ENCODE measurements at places on chromosomes 7 and 10.
A peak's percentile ranks its signal among the peaks of the same experiment; 100 is the strongest.

DNA sequence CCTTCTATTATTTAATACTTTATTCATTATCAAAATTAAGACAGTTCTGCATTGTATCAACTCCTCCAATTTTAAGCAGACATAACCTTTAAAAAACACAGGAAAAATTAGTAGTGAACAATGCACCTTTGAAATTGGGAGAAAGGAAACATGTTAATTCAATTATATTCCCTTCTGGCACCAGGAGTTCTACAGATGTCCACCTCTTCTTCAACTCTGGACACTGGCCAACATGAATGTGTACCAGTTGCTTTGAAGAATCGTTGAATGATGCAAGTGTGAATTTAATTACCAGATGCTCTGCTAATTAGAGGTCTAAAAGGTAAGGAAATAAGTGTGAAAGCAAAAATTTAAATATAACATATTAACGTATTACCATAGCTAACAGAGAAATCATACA, 206.7 kb upstream of the IGFBP3 start:
- DNase-seq, result no peak

DNA sequence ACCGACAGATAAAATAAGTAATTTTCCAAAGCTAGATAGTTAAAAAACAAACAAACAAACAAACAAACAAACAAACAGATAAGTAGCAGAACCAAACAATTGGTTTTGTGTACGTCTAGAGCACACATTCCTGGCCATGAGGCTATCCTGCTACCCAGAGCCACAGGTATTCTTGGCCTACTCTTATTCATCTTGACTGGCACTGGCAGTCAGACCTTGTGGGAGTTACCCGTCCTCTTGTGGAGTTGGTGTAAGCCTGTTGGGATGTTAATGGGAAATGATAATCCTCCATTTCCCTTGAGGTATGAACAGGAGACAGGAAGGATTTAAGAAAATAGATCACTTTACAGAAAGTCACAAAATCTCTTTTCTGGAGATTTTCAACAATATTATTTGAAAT, 142.4 kb upstream of the MEOX2 start:
- no peak for DNase-seq

GRCh38 chr7:109893231-109893630, 1197.7 kb upstream of the LRRN3 start:
- DNase-seq, result no peak

GRCh38 chr7:128099204-128099671, 68.0 kb upstream of the LRRC4 start:
- DNase-seq, result no peak

DNA sequence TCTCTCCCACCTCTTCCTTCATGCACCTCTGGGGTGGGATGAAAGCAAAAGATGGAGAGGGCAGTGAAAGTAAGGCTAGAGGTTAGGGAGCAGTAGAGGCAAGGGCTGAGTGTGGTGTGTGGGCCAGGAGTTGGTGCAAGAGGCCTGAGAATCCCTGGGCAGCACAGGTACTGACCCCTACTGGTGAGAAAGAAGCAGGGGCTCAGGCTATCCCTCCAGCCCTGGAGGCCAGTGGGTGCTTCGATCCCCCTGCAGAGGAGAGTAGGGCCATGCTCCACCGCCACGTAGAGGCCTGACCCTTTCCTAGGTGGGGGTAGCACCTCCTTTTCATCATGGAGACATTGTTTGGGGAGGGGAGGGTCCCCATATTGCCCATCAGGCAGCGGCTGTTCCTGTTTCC, 9.8 kb downstream of the CDHR1 start:
- DNase-seq, result no peak

DNA sequence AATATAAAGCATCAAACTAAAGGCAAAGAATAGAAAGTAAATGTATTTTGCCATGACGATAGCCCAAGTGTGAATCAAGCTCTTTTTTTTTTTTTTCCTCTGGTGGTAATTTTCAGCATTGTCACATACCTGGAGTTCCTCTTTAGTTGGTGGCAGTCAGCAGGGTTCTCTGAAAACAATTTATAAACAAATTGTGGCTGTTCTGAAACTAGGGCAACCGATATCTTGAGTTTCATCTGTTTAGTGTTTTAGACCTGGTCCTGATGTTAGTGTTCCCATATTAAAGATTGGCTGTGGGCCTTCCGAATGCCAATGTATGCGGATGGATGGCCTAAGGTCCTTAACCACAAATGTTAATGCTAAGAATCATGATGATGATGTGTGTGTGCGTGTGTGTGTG, 713.1 kb downstream of the GATA3 start:
- DNase-seq, result peak; percentile 8

- DNase-seq, result no peak
These were observed 292.5 kb upstream of the SEMA3C start for GRCh38 chr7:81211204-81211933.

DNA sequence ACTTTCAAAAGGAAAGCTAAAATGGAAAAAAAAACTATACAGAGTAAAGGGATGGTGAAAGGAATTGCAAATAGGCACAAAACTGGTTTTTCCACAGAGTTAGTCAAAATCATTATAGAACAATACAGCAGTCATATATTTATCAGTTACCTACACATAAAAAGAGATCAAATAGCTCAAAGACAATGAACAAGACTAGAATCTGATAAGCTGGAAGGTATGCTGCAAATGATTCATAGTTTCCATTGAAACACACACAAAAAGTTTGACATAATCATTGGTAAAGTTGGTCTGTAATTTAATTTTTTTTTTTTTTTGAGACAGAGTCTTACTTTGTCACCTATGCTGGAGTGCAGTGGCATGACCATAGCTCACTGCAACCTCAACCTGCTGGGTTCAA, 92.4 kb upstream of the SGCE start:
- DNase-seq, result no peak

- no peak for DNase-seq
These were observed 91.1 kb downstream of the CPED1 start for GRCh38 chr7:121079425-121080169.

DNA sequence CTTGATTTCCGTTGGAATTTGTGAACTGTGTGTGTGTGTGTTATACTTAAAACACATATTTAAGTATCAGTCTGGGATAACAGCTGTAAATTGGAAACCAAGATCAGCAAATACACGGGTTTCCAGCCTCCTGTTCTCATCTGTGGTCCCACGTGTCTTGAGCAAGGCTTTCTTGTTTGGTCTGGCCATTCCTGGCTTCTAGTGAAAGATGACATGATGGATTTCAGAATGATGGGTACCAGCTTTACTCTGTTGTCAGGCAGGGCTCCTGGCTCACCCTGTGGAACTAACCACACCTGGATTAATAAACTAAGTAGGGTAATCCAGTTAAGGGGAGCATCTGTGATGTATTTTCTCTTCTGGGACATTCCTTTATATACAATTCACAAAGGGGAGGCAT, 346.2 kb upstream of the AOAH start:
- DNase-seq, result no peak

GRCh38 chr10:3699916-3700315, 85.1 kb downstream of the KLF6 start:
- no peak for DNase-seq

GRCh38 chr10:59954296-59954695, 47.9 kb upstream of the CCDC6 start:
- DNase-seq, result no peak

DNA sequence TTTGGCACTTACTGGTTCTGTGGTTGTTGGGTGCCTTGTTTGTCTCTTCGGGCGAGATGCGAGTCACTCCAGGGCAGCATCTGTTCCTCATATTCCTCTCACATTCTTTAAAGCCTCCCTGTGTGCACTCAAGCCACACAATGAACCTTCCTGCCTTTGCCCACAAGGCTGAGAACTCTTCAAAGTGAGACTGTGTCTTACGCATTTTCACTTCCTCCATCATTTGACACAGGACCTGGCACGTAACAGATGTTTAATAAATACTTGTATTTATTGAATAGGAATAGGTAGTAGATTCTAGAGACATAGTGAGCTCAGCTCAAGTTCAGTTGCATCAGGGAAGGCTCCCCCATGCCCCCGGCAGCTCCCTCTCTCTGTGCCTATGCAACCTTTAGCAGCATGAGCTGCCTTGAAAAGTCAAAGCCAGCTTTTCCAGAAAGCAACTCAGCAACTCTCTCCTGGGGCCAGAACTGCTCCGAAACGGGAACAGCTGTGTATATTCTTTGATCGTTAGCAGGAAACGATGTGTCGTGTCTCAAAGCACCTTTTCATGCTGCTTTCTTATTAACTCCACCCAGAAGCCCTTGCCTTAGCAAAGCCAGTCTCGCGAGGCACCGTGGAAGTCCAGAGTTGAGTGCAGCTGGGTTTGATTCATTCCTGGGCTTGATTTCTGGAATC, 97.5 kb downstream of the PFKFB3 start:
- peak; percentile 25 for DNase-seq

DNA sequence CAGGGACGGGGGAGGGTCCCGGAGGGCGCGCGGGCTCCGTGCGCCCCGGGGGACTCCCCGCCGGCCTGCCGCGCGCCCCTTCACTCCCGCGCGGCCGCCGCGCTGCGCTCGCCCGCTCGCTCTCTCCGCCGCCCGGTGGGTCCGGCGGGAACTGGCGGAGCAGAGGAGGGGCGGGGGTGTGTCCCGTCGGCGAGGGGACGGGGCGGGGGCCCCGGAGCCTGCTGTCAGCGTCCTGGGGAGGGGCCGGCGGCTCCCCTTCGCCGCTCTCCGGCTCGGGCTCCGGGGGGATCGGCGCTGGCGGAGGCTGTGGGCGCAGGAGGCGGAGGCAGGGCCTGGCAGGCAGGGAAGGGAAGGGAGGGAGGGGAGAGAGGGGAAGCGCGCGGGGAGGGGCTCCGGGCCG, at the start of gene SH3PXD2A:
Gene SH3PXD2A, minus strand, starts transcription at position 153 of the 400 bp plus-strand sequence. CDS start 310 bp downstream, outside the sequence.
- no peak for DNase-seq

DNA sequence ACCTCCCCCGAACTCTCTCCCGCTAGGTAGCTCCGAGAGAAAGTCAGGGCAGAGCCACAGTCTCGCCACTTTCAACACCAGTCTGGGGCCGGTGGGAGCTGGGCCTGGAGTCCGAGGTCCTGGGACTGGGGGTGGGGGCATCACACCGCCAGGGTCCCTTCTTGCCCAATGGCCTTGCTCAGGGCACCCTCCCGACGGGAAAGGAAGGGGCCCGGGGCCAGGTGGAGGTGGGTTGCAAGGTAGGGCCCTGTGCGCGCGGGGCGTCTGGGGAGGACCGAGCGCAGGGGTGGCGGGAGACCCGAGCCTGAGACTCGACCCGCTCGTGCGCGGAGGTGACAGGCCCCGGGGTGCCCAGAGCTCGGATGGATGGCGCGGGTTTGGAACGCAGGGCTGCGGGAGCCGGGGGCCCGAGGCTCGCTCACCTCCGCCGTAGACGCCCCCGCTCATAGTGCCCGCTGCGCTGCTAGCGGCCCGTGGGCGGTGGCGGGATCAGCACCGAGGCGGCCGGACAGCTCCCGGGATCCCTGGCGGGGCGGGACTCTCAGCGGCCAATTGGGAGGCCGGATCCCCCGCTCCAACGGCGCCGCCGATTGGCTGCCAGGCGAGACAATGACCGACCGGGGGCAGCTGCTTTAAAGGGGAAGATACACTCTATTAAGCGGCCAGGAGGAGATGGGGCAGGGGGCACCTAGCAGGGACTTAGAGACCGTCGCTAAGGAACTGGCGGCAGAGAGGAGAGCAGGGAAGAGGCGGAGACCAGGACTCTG, at the start of gene ACTL6B:
Gene ACTL6B, minus strand, starts transcription at position 541 of the 767 bp plus-strand sequence. Its CDS starts 94 bp downstream, at position 447.
- DNase-seq, result peak; percentile 44

DNA sequence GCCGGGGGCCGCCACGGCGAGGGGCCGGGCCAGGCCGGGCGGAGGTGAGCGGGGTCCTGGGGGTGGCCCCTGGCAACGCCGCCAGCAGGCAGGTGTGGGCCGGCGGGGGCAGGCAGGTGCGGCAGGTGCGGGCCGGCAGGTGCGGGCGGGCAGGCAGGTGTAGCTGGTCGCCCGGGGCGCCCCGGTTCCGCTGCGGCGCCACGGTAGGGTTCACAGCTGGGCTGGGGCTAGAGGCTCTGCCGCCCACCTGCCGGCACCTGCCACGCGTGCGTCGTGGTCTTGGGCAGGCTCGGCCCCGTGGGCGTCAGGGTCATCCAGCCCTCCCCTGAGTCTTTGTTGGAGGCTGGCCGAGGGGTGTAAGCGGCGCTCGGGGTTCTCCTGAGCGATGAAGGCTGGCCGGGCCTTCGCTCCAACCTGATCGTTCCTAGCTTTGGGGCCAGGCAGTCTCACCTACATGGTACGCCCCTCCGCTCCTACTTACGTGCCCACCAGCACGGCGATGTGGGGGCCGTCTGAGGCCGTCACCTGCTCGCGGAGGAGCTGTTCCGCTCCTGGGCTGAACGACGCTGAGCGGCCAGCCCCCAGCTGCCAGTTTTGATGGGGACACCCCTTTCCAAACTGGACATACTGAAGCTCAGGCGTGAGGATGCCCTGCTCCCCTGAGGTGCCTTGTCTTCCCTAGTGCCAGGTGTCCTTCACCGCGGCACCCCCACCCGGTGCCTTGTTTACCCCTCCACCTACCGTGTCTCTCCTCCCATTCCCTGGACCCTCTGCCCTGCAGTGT, 493 bp downstream of the ZMIZ2 start:
- no peak for DNase-seq

DNA sequence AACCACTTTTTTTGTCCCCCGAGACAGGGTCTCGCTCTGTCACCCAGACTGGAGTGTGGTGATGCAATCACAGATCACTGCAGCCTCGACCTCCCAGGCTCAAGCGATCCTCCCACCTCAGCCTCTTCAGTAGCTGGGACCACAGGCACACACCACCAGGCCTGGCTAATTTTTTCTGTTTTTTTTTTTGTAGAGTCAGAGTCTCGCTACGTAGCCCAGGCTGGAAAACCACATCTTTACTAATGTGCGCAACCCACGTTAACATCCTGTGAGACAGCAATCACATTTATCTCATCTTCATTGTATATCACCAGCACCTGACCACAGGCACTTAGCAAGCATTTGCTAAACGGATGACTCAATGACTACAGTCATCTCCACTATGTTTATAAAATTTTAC, 77.8 kb upstream of the ATP6V0A4 start:
- peak; percentile 67 for DNase-seq

GRCh38 chr7:81331061-81332018, 412.5 kb upstream of the SEMA3C start:
- DNase-seq, result no peak

GRCh38 chr10:28242555-28243204, 60.2 kb downstream of the MPP7 start:
- no peak for DNase-seq

DNA sequence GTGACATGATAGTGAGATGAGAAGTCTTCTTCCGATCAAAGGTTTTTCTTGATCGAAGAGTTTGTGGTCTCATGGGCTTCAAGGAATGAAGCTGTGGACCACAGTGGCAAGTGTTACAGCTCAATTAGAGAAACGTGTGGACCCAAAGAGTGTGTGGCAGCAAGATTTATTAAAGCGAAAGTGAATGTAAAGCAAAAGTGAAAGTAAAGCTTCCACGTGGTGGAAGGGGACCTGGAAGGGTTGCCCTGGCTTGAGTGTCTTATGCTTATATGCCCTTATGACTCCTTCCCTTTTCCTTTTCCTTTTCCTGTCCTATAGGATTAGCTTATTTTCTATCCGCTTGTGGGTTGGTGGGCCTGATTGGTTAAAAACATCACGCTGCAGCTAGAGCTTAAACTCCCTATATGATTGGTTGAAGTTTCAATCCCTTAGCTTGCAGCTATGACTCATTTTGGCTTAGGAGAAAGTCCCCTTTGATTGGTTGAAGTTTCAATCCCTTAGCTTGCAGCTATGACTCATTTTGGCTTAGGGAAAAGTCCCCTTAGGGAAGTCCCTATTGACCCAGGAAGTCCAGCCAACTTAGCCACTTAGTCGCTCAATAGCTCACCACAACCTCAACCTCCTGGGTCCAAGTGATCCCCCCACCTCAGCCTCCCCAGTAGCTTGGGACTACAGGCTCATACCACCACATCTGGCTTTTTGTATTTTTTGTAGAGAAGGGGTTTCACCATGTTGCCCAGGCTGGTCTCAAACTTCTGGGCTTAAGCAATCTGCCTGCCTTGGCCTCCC, 34.7 kb downstream of the MRPS24 start:
- DNase-seq, result peak; percentile 72

Measured in CD4-positive, alpha-beta T cell treated with Interleukin-15 for 4 hours (primary cell).